Stimulated activated CD4-positive, alpha-beta T cell treated with anti-CD3 and anti-CD28 coated beads, Interleukin-4, amount 100 ng/mL, for 1 hour (primary cell): ENCODE measurements at places on chromosomes 2 and 18.

GRCh38 chr2:140454717-140455116 lies 1674.5 kb upstream of the NXPH2 start:
- DNase-seq = no peak

DNA sequence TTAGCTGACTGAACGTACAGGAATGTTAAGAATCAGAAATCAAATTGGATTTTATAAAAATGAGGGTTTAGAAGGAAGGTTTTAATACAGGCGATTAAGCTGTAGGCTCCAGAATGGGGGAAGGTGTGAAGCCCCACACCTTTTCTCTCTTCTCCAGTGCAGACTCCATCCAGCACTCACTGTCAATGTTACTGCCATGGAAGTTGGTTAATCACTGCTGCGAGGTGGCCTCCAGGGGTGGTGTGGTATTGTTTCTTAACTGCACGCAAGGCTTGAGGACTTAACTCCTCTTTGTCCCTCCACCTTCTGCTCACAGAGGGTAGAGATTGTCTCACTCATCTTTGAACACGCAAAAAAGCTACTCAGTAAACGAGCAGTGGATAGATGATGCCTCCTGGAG lies 26.9 kb upstream of the YWHAQ start:
- DNase-seq = no peak

DNA sequence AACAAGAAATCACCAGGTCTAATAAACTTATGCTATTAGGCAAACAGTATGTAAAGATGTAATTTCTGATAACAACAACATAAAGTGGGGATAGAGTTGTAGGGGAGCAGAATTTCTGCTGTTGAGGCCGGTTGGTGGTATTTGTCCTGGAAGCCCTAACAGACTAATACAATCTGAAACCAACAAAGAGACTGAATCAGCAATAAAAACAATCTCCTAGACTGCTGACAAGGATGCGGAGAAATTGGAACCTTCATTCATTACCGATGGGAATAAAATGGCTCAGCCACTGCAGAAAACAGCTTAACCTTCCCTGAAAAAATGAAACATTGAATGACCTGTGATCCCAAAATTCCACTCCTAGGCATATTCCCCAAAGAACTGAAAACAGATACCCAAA lies 88.7 kb downstream of the GYPC start:
- no peak for DNase-seq

GRCh38 chr2:240931319-240931949 lies 25.3 kb downstream of the CROCC2 start:
- no peak for DNase-seq

- no peak for DNase-seq
These were observed 47.5 kb upstream of the LYPD6B start for GRCh38 chr2:148990968-148991367.

GRCh38 chr2:151333083-151333482 lies 24.3 kb upstream of the TNFAIP6 start:
- DNase-seq = no peak

DNA sequence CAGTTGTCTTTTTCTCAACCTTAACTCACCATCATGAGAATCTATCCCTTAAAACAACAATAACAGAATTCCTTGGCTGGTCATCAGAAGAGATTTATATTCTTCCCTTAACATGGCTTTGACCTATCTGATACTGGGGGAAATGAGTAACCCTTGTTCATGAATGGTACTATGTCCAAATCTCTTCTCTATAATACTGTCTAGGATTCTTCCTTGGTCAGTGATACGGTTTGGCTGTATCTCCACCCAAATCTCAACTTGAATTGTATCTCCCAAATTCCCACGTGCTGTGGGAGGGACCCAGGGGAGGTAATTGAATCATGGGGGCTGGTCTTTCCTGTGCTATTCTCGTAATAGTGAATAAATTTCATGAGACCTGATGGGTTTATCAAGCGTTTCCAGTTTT lies 282.0 kb upstream of the SIX2 start:
- DNase-seq = no peak

DNA sequence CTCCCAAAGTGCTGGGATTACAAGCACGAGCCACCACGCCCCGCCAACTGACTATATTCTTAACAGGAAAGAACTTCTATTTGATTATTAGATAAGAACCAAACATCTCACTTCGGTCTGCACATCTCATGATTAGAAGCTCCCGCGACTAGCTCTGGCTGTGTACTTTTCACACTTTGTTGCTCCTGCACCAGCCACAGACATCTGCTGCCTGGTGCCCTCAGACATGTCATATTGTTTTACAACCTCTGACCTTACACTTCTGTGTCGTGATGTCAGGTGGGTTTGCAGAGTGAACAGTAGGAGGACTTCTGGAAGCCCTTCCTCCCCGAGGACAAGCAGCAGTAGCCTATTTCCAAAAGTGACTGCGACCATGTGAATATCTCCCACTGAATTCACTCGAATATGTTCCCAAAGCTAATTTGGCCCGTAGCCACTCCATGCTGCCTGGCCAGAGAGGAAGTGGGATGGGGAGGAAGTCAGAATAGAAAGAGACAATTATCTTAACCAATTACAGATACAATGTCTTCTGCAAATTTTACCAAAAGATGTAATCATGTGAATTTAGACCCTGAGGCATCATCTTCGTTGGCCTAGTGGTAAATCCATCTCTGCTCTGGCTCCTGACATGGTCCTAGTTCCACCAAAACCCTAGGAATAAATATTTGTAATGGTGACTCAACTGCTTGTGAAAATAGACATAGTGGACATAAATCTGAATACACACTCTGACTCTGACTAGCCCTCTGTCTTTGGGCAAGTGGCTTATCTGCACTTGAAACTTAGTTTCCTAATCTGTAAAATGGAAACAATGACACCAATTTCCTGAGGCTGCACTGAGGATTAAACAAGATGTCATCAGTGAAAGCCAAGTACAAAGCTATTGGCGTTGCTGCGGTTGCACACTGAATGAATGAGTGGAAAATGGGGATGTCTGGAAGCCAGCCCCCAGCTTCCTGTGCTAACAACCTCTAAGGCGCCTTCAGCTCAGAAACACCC lies 406.1 kb downstream of the LRATD1 start:
- no peak for DNase-seq

GRCh38 chr2:174971868-174972781 lies 33.1 kb downstream of the CHN1 start:
- DNase-seq = no peak

DNA sequence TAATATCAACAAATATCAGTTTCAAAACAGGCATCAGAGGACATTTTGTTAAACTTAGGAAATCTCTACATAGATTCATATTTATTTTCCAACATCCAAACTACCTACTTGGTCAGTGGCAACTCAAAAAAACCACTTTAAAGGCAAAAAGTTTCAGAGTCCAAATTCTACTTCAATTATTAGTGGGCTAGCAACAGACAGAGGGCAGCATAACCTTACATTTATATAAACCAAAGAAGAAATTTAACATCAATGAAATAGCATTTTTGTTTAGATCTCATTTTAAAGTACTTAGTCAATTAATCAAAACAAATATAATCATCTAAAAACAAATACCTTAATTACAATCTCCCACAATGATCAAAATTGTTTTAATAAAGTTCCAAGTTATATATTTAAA lies 33.3 kb downstream of the RTTN start:
- no peak for DNase-seq

GRCh38 chr2:29108225-29108624 lies 7.0 kb upstream of the CLIP4 start:
- no peak for DNase-seq

DNA sequence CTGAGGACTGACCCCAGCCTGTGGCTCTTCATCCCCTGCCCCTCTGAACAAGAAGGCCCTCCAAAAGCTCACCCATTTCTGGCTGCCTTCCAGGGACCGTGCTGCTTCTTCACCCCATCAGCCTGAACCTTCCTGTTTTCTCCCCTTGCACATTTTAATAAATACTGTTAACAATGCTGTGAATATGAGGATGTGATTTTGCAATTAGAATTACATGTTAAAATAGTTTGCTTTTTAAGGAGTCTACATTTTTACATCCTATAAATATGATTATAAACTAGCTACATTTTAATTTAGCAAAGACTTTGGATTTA lies 4.0 kb downstream of the SNTG2 start:
- DNase-seq = no peak

- no peak for DNase-seq
These were observed 462.3 kb downstream of the MEIS1 start for GRCh38 chr2:66897181-66897580.

DNA sequence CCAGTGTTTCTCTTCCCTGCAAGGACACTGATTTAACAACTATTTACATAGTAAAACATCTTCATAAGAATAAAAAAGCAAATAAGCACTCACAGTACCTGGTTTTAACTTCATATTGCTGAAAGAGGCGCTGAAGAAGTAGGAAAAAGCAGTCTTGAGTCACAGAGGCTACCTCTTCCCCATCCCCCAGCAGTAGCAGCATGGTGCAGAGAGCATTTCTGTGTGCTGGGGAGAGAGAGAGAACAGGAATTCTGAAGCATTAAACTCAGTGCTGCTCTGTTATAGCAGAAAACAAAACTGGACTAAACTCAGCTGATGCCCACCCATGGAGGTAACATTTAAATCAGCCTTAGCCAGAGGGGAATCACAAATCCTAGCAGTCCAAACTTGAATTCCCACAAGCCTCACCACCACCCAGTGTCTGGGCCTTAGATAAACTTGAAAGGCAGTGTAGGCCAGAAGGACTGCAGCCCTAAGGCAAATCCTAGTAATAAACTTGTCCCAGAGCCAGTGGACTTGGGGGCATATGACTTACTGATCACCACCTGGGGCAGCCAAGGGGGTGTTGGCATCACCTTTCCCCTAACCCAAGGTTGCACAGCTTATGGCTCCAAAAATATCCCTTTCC lies 321.8 kb upstream of the CWC22 start:
- DNase-seq = no peak

DNA sequence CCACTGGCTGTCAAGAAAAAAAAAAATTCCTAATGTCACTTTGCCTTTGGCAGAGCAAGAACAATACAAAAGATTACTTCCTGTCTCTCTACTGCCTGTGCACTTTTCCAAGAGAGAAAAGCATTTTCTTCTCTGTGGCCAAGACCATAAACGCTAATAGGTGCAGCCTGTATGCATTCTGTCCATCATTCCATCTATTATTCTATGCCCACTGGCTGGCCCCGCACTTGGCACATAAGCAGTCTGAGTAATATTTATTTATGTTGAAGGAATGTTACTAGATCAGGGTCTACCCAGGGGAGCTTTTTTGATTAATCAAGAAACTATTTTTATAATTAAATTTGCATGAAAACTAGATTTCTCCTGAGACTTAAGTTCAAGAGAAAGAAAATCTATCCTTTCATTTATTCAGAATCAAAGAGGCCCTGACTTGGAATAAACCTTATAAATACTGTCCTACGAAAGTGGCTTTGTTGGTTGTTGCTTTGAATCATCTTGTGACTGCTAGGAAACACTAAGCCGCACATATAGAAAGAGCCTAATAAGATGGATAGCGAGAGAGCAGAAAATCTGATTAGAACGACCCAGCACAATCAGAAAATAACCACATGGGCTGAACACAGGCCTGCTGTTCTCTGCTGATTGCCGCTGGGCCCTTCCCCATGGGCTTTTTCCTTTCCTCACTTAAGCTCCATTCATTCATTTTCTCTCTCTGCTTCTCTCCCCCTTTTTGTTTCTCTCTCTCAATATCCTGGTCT lies 59.4 kb downstream of the MMADHC start:
- DNase-seq = no peak

GRCh38 chr2:157305723-157306110 lies 19.9 kb downstream of the ERMN start:
- no peak for DNase-seq

GRCh38 chr2:178530625-178531142 lies 50.4 kb downstream of the PLEKHA3 start:
- DNase-seq = no peak

DNA sequence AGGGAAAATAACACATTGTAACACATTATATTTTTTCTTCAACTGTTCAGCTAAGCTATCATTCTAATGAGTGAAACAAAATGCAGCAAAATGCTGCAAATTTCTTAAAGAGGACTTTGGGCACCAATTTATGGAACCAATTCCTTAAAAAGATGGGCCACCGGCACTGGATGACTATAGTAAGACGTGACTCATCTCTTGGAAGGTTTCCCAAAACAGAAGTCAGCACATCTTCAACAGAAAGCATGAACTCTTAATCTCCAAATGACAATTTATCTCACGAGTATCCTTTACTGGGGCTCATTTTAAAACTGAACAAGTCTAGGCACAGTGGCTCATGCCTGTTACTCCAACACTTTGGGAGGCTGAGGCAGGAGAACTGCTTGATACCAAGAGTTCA lies 213.4 kb downstream of the CDH20 start:
- DNase-seq = no peak

DNA sequence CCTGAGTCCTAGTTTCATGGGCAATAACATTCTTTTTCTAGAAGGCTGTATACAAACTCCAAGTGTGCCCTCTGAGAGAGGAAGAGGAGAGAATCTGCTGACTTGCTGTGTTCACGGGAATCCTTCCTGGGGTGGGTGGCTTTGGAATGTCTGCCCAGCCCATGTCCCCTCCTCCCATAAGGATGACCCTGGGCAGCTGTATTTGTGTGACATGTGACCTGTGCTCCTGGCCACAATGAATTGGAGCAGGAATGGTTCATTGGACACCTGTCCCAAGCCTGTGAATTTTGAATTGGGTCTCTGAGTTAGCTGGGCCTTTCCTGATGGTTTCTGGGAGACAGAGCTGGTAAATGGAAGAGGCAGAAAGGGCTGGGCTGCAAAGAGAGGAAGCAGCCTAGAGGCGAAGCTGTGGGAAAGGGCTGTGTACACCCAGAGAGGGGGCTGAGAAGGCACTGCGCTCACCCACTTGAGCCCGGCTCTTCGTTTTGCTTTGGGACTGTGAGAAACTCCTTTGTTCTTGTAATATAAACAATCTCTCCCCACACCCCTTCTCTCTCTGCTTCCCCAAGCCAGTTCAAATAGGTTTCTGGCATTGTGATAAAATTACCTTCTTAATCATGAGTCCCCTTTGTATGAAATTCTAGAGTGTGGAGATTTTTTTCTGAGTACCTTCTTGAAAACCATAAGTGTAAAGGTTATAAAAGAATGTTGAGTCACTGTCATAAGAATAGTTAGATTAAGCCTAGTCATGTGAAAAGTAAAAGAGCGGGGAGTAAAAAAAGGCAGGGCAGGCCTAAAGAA lies 49.8 kb downstream of the SLC4A5 start:
- no peak for DNase-seq

DNA sequence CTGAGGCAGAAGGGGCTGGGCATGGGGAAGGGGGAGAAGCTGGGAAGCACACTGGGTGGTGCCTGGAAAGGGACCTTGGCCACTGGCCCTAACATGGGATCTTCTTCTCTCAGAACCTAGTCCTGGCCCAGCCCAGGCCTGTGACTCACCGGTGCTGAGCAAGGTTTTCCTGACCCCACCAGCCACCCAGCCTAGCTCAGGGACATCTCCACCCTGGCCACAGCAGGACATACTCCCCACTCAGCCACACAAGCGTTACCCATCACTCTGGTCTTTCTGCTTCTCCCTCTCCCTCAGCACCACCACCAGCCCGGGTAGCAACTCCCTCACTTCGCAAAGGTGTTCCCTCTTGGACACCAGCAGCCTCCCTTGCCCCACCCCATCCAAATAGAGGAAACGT lies 22.8 kb downstream of the TNS1 start:
- DNase-seq = no peak

GRCh38 chr18:57014772-57015413 lies 132.0 kb upstream of the BOD1L2 start:
- DNase-seq = no peak

- no peak for DNase-seq
These were observed 101.5 kb downstream of the SCG2 start for GRCh38 chr2:223500709-223501108.

- DNase-seq = no peak
These were observed 555.5 kb upstream of the LRRTM4 start for GRCh38 chr2:78077633-78078032.

- DNase-seq = no peak
These were observed 100.2 kb upstream of the EPAS1 start for GRCh38 chr2:46196871-46197462.

- no peak for DNase-seq
These were observed 50.7 kb downstream of the CIB4 start for GRCh38 chr2:26590508-26590907.
